Hair follicular keratinocyte (primary cell): ENCODE measurements at places on chromosomes 7 and 10. TPM values are rescaled to one million over a fixed set of nuclear protein-coding genes. Genes with fewer than 3 reads are reported as not detected.

The TMEM178B gene
- under 0.01 TPM in 1 of 2 replicates, not detected in the other for total RNA-seq

The MRPS17 gene
- 11.1 and 15.9 TPM in 2 replicates for total RNA-seq

The FAM25G gene
- total RNA-seq: 15.6 and 21.2 TPM in 2 replicates

The NANOS1 gene
- 1.7 and 2.6 TPM in 2 replicates for total RNA-seq
